Sigmoid colon (tissue), 7 donors: ENCODE measurements at places on chromosomes 4 and X. TPM values are rescaled to one million over a fixed set of nuclear protein-coding genes. Genes with fewer than 3 reads are reported as not detected.
A peak's percentile ranks its signal among the peaks of the same experiment; 100 is the strongest.

DNA sequence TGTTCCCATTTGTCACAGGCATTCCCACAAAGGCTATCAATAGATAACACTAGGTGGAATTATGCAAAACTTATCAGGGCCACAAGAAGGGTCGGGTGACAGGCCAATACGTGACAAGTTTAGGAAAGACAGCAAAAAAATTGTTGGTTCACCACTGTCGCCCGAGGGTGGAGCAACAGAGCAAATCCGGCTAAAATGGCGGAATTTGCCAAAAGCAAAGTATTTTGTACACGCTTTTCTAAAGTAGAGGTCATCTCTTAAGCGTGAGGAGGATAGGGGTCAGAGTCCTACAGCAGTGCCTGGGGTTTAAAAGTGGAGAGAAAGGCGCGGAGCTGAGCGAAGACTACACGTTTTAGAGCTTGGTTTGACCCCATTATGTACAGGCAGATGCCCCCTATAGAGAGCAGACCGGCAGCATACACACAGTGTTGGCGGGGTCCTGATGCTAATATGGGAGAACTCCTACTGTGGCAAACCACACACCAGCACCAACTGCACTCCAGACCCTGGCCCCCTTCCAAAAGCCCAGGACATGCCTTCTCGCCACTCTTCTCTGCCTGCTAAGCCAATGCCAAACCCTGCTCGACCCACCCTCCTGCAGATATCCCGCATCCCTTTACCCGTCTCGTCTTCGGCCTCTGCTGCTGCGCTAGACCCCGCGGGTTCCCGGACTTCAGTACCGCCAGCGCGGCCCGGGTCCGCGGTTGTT, 733 bp downstream of the CCNA2 start:
- H3K36me3 ChIP-seq: peaks cover 5% of the 10 kb centered on the region
- DNase-seq: peak; percentile 67
- H3K27ac ChIP-seq: peak overlapping the region; percentile 77
- H3K27me3 ChIP-seq: no peaks in the 10 kb centered on the region
- no peaks in the 10 kb centered on the region for H3K4me1 ChIP-seq
- H3K4me3 ChIP-seq: peak overlapping the region; percentile 51

GRCh38 chr4:142248946-142249345, 597.2 kb downstream of the INPP4B start:
- H3K36me3 ChIP-seq: no peaks in the 10 kb centered on the region
- H3K4me3 ChIP-seq: no peak overlapping the region
- H3K4me1 ChIP-seq: no peaks in the 10 kb centered on the region
- no peaks in the 10 kb centered on the region for H3K27me3 ChIP-seq
- DNase-seq: no peak

- peaks cover 31% of the 10 kb centered on the region for H3K4me1 ChIP-seq
- H3K36me3 ChIP-seq: no peaks in the 10 kb centered on the region
- no peaks in the 10 kb centered on the region for H3K27me3 ChIP-seq
Measured at GRCh38 chr4:15381806-15382338, 46.0 kb upstream of the C1QTNF7 start.

GRCh38 chr4:186514271-186514950, 41.0 kb downstream of the MTNR1A start:
- DNase-seq: no peak
- H3K4me3 ChIP-seq: no peak overlapping the region
- H3K27ac ChIP-seq: no peak overlapping the region
- no peaks in the 10 kb centered on the region for H3K4me1 ChIP-seq
- H3K27me3 ChIP-seq: no peaks in the 10 kb centered on the region
- no peaks in the 10 kb centered on the region for H3K36me3 ChIP-seq

ARSH gene
- not detected for total RNA-seq

- H3K4me1 ChIP-seq: no peaks in the 10 kb centered on the region
- peak; percentile 56 for DNase-seq
- no peaks in the 10 kb centered on the region for H3K36me3 ChIP-seq
- no peaks in the 10 kb centered on the region for H3K27me3 ChIP-seq
- H3K4me3 ChIP-seq: no peak overlapping the region
- H3K27ac ChIP-seq: no peak overlapping the region
Measured at GRCh38 chr4:8737075-8737474, 134.6 kb downstream of the HMX1 start.

DNA sequence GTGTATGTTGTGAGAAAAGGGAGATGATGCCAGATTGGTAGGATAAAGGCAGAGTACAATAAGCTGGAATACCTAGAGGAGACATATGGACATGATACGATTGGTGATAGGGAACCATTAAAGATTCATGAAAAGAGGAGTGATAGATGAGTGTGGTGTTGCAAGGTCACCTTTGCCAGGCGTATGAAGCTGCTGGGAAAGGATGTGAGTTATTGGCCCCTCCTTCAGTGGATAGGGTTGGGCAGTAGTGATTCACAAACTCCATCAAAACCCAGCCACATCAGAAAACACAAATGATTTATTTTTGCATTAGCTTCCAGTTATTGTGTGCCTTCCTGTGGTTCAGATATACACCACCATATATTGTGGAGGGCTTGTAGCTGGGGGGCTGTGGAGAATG, 34.3 kb downstream of the TMEM164 start:
- no peaks in the 10 kb centered on the region for H3K4me1 ChIP-seq
- no peaks in the 10 kb centered on the region for H3K36me3 ChIP-seq
- DNase-seq: no peak
- no peak overlapping the region for H3K4me3 ChIP-seq
- H3K27ac ChIP-seq: no peak overlapping the region
- H3K27me3 ChIP-seq: no peaks in the 10 kb centered on the region

GRCh38 chrX:64853424-64853823, 122.8 kb downstream of the ZC4H2 start:
- DNase-seq: no peak
- H3K27ac ChIP-seq: no peak overlapping the region
- no peaks in the 10 kb centered on the region for H3K36me3 ChIP-seq
- no peaks in the 10 kb centered on the region for H3K27me3 ChIP-seq
- no peaks in the 10 kb centered on the region for H3K4me1 ChIP-seq

DNA sequence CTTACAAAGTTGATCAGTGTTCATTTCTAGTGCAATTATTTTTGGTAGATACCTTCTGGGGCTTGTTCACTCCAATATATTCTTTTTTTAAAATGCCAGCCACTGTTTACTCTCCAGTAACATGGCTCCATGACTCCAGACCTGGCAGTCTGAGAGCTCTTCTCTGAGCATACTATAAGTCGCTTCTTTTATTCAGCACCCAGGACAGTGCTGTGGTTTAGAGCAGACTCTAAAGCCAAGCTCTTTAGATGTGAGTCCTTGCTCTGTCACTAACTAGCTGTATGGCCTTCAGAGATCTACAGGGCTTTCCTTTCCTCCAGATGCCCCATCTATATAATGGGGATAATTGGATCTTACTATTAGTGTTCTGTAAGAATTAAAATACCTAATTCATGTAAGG, 200.2 kb upstream of the FAM241A start:
- no peak for DNase-seq
- no peaks in the 10 kb centered on the region for H3K36me3 ChIP-seq
- H3K27me3 ChIP-seq: no peaks in the 10 kb centered on the region
- no peaks in the 10 kb centered on the region for H3K4me1 ChIP-seq
- no peak overlapping the region for H3K27ac ChIP-seq
